Stimulated activated CD4-positive, alpha-beta T cell treated with anti-CD3 and anti-CD28 coated beads, TNF-alpha, amount 100 ng/mL, for 48 hours (primary cell): ENCODE measurements at places on chromosomes 7 and 10.
A peak's percentile ranks its signal among the peaks of the same experiment; 100 is the strongest.

DNA sequence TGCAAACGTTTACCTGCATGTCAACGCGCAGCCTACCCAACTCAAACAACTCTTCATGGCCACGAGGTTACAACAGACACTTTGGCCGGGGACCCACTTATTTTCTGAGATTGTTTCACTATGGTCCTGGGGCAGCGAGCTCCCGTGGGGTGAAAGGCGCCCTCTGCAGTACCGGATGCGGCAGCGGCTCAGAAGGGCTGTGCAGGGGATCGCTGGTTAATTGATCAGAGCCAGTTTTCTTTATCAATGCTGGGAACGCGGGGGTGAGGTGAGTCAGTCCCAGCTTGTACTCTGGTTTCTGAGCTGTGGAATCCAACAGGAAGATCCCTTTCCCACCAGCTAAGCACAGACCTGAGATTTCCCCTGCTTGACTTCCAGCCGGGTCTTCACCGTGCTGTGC, 366.5 kb upstream of the KLF6 start:
- DNase-seq = no peak

DNA sequence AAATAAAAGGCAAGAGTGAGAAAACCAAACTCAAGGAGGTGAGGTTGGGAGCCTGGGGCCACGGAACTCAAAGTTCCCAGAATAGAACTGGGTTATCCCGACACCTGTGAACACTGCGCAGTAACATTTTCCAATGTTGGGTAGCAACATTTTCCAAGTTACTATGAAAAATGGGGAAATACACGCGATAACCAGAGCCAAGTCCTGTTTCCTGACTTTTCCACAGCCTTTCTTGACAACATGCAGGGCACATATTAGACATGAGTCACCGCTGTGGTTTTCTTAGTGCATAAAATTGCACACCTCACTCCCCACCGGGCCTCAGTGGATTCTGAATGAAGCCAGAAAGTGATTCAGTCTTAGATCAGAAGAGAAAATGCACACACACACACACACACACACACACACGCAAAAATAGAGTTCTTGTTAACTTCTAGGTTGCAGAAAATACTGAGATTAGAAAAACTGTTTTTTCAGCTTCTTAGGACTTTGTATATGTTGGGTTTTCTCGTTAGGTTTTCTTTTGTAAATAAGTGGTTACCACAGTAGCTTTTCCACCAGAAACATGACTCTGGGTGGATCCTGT, 70.0 kb downstream of the CAMK1D start:
- peak; percentile 51 for DNase-seq

- no peak for DNase-seq
Observed at GRCh38 chr10:73287441-73287840, 35.0 kb upstream of the MRPS16 start.

- DNase-seq = no peak
Observed at GRCh38 chr7:7125963-7126362, 56.4 kb upstream of the C1GALT1 start.
